ENCODE measurements at places on chromosomes 6 and 20.

GRCh38 chr20:11754451-11754850 is 163.2 kb upstream of the BTBD3 start:
- DNase-seq: no peak

GRCh38 chr6:27871924-27872638 is 40.1 kb downstream of the OR2B2 start:
- DNase-seq: peak; percentile 75

GRCh38 chr20:58710481-58711265 is 18.1 kb downstream of the NPEPL1 start:
- no peak for DNase-seq

- DNase-seq: no peak
Measured at GRCh38 chr6:51384736-51385135, 566.1 kb downstream of the TFAP2B start.

GRCh38 chr20:33940666-33941065 is 53.0 kb upstream of the RALY start:
- DNase-seq: no peak

DNA sequence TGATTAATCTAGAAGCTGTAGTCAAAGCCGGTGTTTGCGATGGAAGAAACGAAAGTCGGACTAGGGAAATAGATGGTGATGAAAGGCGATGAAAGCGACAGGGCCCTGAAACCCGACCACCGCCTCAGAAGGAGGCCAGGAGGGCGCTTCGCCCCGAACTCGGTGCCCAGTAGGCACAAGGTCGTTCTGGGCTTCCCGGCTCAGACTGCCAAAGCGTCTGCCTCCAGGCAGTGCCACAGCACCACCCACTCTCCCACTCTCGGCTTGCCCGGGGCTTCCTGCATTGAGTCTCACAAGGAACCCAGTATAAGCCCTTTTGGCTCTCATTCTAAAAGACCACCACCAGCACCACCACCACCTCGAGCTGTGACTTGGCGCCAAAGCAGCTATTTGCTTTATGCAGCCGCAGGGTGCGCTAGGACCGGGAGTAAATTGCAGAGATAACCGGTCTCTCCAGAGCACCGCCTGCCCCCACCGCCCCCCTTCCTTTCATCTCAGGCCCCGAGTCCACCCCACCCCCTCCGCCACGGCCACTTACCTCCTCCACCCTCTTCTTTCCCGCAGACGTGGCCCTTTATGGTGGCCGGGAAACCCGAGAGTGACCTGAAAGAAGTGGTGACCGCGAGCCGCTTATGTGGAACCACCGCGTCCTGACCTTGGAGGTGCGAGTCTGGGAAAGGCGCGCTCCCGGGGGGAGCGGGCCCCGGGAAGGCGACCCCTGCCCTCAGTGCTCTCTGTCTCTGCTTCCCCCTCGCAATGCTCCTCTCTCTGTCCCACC is 2.4 kb downstream of the TCF21 start:
- no peak for DNase-seq

GRCh38 chr20:38299963-38300362 is 4.0 kb upstream of the BPI start:
- DNase-seq: no peak

DNA sequence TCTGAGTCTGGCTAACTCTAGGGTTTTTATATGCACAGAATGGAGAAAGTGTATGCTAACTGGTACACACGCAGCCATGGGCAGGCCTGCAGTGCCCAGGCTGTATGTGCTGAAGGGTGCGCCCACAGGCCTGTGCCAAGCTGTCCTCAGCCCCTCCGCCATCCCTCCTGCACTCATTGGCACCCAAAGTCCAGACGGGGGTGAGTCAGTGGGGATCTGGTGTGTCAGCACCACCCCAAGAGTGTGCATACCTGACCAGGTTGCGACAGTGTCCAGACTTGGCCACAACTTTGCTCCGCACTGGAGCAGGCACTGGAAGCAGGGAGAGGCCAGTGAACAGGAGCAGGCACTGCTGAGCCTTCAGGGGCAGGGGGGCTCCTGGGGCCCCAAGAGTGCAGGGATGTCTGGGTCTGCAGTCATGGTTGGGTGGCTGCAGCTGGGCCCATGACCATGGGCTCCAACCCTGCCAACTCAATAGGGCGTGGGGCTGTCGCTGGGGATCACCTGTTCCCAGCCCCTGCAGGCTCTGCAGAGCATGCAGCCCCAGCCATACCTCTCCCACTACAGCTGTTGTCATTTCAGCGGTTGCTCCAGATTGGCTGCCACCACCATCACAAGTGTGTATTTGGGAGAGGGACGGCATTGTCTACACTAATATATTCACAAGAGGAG is 717.8 kb downstream of the EPHA7 start:
- DNase-seq: no peak

DNA sequence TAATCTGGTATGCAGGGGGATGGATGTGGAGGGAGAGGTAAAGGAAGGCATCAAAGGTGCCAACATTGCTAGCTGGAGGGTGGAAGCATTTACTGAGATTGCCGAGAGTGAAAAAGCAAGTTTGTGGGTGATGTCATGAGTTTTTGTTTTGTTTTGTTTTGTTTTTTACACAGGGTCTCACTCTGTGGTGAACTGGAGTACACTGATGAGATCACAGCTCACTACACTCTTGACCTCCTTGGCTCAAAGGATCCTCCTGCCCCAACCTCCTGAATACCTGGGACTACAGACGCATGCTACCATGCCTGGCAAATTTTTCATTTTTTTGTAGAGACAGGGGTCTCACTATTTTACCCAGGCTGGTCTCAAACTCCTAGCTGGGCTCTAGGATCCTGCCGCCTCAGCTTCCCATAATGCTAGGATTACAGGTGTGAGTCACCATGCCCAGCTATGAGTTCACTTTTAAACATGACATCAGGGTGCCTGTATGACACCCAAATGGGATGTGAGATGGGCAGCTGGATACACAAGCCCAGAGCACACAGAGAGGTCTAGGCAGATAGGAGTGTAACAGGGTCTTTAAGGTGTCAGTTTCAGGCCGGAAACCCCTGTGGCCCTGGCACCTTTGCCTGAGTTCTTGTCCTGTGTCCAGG is 35.1 kb upstream of the HMGA1 start:
- DNase-seq: no peak

- no peak for DNase-seq
Measured at GRCh38 chr6:145964948-145965366, 799 bp upstream of the SHPRH start.

DNA sequence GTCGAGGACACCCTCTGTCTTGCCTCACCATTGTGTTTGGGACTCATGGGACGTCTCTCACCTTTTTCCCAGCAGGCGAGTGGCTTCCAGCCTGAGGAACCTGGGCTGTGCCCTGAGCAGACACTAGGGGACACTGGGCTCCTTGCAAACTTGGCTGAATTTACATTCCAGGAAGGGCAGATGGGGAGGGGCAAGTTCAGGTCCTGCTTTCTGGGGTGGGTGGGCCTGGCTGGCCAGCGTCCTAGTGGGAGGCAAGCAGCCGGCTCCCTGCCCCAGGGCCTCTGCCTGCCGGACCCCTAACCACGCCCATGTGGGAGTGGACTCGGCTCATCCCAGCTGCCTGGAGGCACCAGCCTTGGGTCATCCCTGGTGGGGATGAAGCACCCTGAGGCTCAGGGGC is 48.2 kb upstream of the MLN start:
- no peak for DNase-seq

DNA sequence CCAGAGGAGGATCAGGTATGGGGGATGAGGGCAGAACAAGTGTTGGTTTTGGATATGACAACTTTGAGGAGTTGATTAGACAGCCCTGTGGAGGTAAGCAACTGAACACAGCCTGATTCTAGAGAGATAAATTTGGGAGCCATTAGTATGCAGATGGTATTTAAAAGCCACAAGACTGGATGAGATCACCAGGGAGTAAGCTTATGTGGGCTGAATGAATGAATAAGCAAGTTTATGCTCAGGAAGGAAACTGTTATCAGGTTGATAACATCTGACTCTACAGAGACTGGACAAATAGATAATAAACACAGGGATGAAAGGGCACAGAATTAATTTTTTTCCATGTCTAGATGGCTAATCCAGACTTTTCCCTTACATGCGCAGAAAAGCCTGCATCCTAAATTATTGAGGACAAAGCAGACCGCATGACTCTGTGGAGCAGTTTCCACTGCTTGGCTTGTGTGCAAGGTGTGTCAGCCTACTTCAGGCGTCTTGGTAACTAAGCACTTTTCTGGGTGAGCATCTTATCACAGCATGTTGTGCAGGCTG is 150.6 kb downstream of the GJA10 start:
- no peak for DNase-seq

DNA sequence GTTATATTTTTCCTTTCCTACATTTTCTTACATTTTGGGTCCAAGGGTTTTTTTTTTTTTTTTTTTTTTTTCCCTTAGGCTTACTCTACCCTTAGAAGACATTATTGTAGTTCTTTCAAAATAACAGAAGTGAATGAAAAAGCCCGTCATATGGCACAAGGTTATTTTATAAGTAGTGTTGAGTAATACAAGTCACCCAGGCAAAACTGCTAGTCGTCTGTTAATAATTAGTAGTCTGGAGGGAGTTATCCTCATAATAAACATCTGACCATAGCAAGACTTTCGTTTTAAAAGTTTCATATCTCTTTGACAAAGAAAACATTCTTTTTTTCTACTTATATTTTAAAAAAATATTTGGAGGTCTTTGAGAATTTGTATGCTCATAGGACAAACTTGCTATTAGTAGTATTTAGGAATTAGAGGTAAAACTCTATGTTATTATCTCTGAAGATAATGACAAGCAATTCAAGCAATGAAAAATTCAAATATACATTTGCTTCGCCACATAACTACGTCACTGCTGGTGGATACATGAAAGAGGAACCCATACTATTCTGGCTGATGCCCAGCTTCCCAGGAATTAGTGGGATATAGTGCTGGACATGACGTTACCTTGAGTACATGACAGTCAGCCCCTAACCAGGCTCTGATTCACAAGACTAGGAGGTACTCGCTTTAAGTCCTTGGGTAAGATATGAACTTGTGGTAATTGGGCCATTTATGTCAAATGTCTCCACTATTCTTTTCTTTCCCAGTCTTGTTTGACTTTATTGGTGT is 532.8 kb downstream of the GRIK2 start:
- DNase-seq: no peak

DNA sequence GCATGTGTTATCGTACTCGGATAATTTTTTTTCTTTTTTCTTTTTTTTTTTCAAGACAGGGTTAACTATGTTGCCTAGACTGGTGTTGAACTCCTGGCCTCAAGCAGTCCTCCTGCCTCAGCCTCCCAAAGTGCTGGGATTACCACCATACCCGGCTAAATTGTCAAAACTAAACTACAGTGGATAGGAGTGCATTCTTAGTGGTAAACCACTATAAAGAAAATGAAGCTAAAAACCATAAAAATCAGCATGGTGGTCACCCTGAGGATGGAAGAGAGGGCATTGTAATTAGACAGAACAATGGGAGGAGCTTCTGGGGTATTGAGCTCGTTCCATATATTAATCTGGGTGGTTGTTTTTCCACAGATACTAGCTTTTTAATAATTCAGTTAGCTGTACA is 6.2 kb upstream of the ZNF318 start:
- no peak for DNase-seq

- no peak for DNase-seq
Measured at GRCh38 chr6:168116975-168117899, 38.2 kb upstream of the FRMD1 start.

- DNase-seq: no peak
Measured at GRCh38 chr20:5212907-5213487, 86.2 kb downstream of the CDS2 start.

- no peak for DNase-seq
Measured at GRCh38 chr6:97322226-97322625, 39.2 kb upstream of the MMS22L start.

DNA sequence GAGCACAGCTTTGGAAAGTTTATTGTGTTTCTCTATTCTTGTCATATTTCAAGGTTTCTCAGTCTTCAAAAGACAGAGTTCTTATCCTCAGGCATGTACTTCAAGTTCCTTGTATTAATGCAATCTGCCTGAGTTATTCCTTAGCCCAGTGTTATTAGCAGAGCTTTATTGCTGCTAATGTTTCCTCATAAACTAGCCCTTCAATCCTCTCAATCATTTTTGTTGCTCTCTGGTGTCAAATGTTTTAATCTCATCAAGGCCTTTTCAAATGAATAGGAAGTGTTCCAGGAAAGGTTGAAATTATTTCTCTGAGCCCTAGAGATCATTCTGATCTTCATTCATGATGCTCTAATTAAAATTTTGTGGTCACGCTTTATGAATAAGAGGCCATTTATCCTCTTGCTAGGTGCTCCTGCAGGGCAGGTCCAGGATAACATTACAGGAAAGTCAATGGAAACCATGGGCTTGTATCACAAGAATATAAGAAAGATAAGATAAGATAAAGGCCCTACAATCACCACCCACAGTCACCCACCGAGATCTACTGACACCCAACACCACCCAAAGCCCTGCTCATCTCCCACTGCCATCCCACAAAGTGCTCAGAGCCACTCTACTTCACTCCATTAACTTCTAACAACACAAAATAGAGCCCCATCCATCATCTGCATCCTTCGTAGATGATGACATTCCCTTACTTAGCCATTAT is 125.9 kb downstream of the COL9A1 start:
- no peak for DNase-seq

DNA sequence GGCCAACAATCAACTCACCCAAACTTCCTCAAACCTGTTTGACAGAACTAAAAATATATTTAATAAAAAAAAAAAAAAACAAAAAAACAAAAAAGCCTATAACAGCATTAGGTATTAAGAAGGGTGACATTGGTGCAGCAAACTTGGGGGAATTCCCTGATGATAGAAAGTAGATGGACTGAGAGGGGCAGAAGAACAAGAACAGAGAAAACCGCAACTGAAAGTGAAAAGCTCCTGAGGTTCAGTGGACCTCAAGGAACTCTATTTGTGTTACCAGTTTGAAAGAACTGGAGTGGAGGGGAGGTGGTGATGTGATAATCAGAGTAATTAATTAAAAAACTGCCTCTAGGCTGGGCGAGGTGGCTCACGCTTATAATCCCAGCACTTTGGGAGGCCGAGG is 53.8 kb downstream of the MACROD2 start:
- DNase-seq: no peak

- no peak for DNase-seq
Measured at GRCh38 chr6:55756531-55757031, 118.8 kb downstream of the BMP5 start.

DNA sequence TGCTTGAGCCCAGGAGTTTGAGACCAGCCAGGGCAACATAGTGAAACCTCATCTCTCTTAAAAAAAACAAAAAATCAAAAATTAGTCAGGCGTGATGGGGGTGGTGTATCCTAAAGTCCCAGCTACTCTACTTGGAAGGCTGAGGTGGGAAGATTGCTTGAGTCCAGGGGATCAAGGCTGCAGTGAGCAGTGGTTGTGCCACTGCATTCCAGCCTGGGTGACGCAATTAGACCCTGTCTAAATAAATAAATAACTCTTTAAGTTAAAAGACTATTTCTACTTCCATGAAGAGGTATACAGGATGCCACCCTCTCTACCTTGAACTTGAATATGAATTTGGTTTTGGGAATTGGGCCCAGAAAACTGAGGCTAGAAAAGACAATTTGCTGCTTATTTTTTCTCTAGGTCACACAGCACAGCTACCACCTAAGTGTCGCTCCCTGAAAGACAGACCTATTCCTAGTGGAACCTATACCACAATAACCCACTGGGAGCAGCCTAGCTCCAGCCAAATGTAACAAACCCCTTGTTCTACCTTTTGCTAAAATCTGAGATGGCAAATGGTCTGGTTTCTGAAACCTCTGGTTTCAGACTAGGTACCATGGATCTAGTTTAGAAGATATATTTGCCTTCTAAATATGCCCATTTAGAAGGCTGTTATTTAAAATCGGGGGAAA is 35.2 kb downstream of the HMGCLL1 start:
- no peak for DNase-seq

Measured in epithelial cell of prostate (primary cell).